BE2C (cell line): ENCODE measurements at places on chromosomes 6 and 20.

DNA sequence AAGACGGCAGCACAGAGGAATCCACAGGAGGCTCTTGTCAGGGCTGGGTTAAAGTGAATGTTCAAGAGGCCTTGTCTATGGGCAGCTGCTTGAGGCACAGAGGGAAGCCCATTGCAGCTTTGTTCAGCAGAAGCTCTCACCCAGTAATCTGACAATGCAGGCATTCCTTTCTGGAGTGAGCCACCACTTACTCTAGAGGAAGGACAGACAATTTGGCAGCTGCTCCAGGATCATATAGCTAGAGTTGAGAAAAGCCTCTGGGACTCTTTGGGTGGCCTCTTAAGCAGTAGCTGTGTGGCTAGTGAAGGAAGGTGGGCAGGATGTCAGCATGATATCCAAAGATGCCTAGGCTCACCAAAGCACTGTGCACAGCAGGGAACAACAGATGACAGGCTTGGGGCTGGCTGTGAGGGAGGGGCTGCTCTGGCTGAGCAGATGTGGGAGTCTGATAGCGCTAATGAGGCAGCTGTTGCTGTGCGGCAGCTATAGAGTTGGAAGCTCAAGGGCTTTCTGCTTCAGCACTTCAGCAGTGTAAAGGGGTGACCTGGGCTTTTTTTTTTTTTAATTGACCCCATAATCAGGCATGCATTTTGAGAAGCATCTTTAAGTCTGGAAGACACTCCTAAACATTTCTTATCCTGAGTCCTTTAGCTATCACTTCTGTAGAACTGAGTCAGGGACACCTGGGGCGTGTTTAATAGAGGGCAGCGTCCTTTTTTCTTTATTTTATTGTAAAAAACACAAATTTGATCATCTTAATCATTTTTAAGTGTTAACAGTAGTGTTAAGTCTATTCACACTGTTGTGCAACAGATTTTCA, 27.2 kb downstream of the CMTR1 start:
- peak; percentile 88 for DNase-seq

DNA sequence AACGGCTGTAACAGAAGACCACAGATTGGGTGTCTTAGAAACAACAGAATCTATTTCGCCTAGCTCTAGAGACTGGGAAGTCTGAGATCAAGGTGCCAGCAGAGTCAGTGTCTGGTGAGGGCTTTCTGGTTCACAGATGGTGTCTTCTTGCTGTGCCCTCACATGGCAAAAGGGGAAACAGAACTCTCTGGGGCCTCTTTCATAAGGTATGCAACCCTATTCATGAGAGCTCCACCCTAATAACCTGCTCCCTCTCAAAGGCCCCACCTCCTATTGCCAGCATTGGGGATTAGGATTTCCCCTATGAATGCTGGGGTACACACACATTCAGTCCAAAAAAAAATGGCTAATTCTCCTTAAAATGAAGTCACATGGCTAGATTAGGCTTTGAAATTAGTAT, 10.0 kb downstream of the TXNDC5 start:
- no peak for DNase-seq

GRCh38 chr20:25489221-25489871, 81.9 kb downstream of the GINS1 start:
- no peak for DNase-seq

DNA sequence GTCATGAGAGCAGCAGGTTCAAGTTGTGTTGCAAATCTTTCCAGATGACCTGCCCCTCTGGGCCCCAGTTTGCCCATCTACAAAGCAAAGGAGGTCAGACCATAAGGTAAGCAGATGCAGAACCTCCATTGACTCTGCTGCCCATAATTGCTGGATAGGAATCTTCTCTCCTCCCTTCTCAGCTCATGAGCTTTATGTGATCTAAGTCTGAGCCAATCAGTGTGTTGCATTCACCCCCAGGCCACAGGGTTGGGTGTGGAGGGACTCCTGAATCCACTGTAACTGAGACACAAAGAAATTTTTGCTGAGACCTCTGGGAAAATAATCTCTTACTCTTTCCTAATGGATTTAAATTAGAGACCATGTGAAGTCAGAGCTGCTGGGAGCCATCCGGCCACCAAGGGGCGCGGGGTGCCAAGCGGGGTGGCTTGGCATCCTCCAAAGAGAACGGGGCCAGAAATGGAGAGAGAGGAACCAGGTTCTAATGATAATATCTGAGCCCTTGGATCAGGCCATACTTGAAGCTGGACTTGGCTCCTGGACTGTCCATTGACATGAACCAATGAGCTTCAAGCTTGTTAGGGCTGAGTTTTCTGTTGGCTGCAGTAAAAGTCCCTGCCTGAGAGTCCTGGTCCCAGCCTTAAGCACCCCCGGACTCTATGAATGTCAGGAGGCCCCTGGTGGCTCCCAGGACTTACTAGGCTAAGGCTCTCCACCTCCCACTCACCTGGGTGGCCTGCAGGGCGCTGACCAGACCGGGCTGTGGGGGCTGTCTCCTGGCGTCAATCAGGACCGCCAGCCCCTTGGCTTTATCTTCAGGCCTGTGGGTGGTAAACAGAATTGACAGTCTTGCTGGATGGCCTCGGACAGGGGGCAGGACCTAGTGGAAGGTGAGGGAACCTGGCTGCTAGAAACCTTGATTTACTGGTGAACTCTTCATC, 32.8 kb downstream of the KIAA1755 start:
- DNase-seq = no peak

- DNase-seq = no peak
Observed at GRCh38 chr20:61706259-61706961, 359.3 kb downstream of the TAF4 start.

- no peak for DNase-seq
Observed at GRCh38 chr6:169534039-169534421, 167.8 kb downstream of the WDR27 start.

- DNase-seq = no peak
Observed at GRCh38 chr6:84172080-84172479, 55.4 kb downstream of the CEP162 start.

DNA sequence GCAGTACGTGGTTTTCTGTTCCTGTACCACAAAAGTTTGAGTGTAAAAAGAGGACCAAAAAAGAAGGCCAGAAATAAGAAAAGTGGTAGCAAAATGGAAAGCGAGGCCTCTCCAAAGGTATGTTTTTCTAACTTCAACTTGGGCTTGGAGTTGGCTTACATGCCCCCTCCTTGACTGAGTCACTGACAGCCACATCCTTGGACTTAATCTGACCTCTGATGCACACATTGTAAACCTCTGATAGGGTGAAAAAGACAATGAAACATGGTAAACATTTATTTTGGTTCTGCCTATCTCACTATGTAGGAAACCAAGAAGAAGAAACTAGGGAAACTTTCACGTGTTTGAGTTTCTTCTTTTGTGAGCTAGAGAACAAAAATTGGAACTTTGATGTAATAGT, 503.2 kb upstream of the ID4 start:
- DNase-seq = no peak

GRCh38 chr20:37873884-37874283, 29.0 kb upstream of the VSTM2L start:
- DNase-seq = no peak

DNA sequence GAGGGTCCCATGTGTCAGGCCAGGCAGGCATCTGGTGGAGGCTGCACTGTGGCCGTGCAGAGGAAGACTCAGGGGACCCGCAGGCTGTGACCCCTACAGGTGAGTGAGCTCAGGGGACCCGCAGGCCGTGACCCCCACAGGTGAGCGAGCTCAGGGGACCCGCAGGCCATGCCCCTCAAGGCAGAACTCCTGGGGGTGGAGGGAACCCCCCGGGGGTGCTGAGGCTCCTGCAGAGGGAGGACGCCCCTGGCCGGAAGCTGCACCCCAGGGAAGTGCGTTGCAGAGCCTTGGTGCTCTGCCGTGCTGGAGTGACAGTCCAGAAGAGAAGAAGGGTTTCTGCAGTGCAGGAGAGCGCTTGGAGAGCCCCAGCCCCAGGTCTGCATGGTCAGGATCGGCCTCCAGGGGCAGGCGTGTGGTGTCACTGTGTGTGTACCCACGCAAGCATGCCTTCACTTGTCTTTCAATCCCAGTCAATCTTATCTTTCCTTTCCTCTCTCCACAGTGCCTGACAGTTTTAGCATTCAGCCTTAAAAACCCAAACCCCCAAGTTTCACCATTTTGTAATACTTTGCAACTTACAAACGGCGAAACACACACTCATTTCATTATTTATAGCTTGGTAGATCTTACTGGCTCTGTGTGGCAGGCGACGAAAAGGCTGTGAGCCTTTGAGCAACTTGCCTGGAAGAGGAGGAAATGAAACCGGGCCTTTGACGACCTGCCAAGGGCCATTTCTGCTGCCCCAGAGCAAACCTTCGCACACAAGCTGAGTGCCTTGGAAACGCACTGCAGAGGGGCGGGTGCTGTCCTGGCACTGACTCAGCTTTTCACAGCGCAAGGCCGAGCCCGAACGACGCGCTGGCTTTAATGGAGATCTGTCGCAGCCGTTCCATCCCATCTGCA, 101.4 kb upstream of the AGPAT4 start:
- DNase-seq = peak; percentile 70

DNA sequence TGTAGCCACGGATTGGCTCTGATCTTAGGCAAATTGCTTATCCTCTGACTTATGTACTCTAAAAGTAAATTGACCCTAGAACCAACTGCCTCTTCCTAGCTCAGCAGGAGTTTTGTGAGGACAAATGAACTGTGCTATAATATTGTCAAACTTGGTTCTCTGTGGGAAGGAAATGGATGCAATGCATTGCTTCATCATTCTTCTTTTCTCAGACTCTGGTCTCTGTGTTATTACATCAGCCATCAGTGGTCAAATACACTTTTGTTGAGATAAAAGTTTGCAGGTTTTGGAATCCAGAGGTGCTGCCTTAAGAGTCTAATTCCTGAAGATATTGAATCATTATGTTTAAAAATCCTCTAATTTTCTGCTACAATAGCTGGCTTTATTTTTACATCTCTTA, 64.9 kb downstream of the SLC24A3 start:
- no peak for DNase-seq

GRCh38 chr20:20212675-20213096, 155.2 kb upstream of the INSM1 start:
- no peak for DNase-seq

DNA sequence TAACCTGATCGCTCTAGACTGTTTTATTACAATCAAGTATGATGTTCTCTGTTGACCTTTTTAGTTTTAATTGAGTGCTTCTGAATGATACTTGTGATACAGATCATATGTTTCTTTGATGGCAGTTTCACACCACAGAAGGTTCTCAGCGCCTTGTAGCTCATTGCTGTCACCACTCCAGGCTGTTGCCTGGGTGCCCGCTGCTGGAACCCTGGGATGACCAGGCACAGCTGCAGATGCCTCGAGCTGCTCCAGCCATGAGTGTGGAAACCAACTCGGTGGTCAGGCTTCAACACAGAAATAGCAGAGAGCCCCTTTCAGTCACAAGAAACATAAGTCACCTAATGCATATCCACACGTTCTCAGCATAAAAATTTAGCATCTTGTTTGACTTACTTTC, 112.7 kb downstream of the RPP40 start:
- no peak for DNase-seq

DNA sequence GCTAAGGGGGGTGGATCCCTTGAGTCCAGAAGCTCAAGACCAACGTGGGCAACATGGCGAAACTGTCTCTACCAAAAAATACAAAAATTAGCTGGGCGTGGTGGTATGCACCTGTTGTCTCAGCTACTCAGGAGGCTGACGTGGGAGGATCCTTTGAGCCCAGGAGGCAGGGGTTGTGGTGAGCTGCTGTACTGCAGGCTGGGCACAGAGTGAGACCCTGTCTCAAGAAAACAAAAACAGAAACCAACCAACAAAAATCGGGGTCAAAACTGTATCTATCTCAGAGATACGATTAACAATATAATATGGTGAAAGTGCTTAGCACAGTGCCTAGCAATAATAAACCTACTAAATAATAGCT, 20.7 kb upstream of the BCAS1 start:
- no peak for DNase-seq

DNA sequence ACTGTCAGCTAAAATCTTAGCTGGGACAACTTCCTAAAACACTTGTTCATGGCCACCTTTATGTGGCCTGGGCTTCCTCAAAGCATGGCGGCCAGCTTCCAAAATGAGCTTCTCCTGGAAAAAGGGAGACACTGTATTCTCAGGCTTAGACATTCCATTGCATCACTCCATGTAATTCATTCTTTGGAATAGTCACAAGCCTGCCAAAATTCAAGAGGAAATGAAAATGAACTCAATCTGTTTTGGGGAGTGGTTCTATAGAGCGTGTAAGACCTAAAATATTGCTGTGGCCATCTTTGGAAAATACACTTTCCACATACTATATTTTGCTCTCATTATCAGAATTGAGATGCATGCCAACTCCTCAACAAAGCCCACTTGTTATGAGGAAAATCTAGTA, 687.0 kb downstream of the KIF16B start:
- no peak for DNase-seq

DNA sequence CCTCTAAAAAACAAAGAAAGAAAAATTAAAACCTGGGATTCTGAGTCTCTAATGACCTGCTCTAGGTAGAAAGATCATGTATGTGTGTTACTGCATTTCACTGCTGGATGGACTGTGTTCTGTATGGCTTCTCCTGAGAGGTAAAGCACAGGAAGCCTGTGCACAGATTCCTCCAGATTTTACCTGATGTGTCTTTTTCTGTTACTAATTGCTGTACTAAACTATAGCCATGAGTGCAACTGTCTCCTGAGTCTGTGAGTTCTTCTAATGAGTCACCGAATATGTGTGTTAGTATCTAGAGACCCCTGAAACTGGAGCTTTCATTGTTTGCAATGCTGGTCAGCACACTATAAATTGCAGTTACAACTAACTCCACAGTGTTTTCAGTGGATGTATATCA, 270.8 kb downstream of the CDKAL1 start:
- no peak for DNase-seq

GRCh38 chr20:22652681-22653588, 68.6 kb upstream of the FOXA2 start:
- DNase-seq = no peak

DNA sequence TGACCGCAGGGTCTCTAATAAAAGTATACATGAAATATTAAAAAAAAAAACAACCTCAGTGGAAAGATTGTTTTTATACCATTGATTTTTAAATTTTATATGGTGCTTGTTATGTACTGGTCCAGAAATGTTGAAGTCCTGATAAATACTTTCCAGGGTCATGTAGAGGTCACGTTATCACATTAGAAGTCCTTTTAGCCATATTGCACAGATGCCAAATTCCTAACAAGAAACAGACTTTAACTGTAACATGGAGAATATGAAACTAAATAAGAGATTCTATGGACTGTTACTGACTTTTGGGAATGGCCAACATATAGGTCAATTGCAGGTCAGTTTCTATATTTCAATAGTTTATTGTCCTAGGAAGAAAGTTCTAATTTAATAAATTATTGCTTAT, 89.0 kb downstream of the ADGRB3 start:
- DNase-seq = no peak
